Non-pigmented ciliary epithelial cell (primary cell): ENCODE measurements at places on chromosomes 3 and 15.

DNA sequence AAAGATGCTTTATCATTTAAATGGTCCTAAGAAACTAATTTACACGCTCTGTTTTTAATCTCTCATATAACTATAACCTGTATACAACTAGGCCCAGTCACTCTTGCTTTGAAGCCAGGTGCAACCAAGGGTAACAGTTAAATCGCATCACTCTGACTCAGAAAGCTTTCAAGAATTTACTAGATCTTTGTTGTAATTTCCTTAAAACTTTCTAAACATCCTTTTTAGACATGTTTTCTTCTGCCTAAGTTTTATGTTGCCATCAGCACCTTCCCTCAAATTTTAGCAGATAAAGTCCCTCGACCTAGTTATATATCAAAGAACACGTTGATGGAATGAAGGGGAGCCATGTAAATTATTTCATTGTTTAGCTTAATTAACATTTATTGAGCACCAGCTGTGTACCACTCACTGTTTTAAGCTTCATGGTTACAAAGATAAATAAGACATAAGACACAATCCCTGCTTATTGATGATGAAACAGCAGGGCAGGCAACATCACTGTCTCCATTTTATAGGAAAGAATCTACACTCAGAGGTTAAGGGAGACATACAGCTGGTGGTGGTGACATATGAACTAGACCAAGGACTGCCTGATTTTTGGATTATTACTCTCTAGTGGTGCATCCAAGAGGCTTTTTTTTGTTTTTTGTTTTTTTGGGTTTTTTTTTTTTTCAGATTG lies 101.0 kb downstream of the CD200R1L start:
- no peak for DNase-seq

- no peak for DNase-seq
Observed at GRCh38 chr3:19254784-19255338, 106.6 kb downstream of the KCNH8 start.

GRCh38 chr15:93166675-93167074 lies 77.7 kb upstream of the RGMA start:
- no peak for DNase-seq

DNA sequence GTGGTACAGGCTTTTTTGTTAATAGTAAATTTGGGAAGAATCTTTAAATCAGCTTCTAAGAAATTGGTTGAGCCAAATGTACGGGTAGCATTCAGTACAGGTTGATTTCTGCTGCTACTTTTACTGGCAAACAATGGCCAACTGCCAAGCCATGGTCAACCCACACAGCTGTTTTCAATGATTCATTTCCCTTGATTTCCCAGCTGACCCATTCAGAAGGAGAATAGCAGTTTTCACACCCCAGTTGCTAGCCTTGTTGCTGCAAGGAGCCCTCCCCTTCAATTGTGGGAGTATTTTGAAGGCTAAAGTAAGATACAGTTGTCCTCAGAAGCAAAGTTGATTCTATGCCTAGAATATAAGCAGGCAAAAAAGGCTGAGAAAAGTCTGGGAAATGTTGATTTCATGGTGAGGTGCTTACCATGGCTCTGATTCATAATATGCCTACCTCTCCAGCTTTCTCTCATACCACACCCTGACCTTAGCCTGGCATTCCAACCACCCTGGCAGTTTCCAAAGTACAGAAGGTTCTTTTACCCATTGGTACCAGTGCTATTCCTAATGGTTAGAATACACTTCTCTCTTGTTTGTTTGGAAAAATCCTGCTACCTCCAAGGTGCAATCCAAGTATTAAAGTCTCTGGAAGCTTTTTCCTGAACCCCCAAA lies 320.3 kb upstream of the TGFBR2 start:
- peak; percentile 96 for DNase-seq

DNA sequence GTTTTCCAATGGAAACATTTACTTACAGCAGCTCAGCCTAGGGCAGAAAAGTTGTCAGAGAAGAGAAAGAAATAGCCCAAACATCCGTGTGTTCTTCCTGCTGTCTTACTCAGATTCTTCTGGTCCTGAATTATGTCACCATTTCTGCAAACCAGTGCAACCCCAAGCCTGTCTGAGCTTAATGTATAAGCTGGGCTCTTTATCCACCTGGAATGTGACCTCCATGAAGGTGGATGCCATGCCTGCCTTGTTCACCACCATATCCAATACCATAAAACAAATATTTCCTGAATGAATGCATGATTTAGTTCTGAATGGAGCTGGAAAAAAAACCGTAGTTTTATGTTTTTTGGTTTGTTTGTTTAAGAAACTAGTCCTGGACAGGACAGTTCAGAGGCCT lies 150.9 kb downstream of the RYR3 start:
- DNase-seq: no peak

- no peak for DNase-seq
Observed at GRCh38 chr3:191257286-191257685, 58.2 kb downstream of the OSTN start.

GRCh38 chr3:30871720-30872119 lies 22.7 kb downstream of the GADL1 start:
- DNase-seq: no peak

DNA sequence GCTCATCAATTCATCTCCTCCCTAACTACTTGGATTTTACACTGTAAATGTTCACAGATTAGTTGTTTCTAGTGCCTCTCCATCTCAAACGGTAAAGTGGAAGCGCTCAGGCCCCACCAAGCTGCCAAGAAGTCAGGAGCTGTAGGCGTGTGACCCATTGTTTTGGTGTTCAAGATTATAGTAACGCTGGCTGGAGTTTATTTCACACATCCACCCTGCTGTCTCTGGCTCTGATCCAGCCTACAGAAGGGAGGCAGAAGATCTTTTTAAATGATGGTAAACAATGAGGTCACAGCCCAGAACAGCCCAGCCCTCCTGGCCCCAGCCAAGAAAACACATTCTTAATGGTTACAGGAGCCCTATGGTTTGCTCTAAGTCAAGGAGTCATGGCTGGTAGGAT lies 25.7 kb upstream of the GALNT15 start:
- peak; percentile 72 for DNase-seq

GRCh38 chr3:13426591-13426990 lies 6.5 kb upstream of the NUP210 start:
- DNase-seq: no peak

DNA sequence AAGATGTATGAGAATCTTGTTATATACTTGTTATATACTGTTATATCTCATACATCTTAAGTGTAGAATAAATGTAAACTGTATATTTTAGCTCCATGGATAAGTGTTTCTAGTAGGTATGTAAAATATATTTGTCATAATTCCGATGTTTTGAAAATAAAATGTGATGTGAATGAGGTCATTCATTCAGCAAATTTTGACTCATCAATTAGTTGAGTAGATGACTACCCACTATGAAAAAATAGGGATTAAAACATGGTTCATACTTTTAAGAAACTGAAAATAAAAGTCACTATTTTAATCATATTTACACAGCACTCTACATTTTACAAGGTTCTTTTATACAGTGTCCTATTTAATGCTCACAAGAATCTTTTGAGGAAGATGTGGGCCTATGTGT lies 28.4 kb upstream of the CNTN3 start:
- DNase-seq: no peak

- no peak for DNase-seq
Observed at GRCh38 chr3:129123314-129124060, 1.9 kb upstream of the RAB43 start.

DNA sequence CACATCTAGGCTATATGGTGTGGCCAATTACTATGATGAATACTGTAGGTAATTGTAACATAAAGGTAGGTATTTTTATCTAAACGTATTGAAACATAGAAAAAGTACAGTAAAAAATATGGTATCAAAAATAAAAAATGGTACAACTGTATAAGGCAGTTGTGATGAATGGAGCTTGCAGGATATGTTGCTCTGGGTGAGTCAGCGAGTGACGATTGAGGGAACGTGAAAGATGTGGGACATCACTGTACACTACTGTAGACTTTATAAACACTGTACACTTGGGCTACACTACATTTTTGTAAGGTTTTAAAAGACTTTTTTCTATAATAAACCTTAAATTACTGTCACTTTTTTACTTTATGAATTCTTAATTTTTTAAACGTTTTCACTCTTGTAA lies 10.3 kb downstream of the CTNNB1 start:
- no peak for DNase-seq

- DNase-seq: no peak
Observed at GRCh38 chr15:29656636-29657475, 165.4 kb downstream of the TJP1 start.

GRCh38 chr3:141401573-141402475 lies 33.5 kb downstream of the ZBTB38 start:
- DNase-seq: no peak

GRCh38 chr3:124540550-124541211 lies 189.6 kb upstream of the UMPS start:
- no peak for DNase-seq

DNA sequence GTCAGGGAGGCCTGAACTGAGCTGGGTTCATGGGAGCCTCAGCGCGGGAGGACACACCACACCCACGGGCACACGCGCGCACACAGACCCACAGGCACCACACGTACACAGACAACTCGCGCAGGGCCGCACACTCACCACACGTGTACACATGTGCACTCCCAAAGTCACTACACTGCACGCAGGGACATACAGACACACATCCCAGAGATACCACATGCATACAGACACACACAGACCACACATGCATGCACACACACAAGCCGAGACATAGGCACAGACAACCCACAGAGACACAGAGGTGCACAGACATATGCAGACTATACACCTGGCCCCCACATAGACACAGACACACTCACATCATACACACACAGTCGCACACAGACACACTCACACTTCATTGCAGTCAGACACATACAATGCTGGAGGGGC lies 1.1 kb upstream of the MGLL start:
- no peak for DNase-seq

- no peak for DNase-seq
Observed at GRCh38 chr15:67176195-67176971, 78.1 kb downstream of the AAGAB start.

- DNase-seq: no peak
Observed at GRCh38 chr15:76160426-76161152, 100.8 kb downstream of the TMEM266 start.

DNA sequence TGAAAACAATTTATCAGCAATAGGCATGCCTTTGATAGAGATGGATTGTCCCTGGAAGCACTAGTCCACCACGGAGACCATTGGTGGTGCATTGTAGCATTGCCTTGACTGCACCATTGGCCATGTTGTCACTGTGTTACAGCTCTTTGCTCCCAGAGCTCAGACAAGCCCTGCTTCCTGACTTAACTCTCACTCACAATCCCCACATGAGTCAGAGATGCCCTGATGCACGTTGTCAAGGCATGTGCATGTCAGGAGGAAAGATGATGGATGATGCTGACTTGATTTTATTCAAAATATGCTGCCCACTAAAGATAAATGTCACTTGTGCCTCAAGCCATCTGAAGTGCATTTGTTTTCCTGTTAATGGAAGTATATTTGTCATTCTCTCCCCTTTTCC lies 266.1 kb downstream of the ARRDC4 start:
- DNase-seq: no peak

- no peak for DNase-seq
Observed at GRCh38 chr3:60309539-60310268, 941.5 kb downstream of the FHIT start.

GRCh38 chr15:98888820-98889479 lies 118.6 kb downstream of the PGPEP1L start:
- peak; percentile 55 for DNase-seq

DNA sequence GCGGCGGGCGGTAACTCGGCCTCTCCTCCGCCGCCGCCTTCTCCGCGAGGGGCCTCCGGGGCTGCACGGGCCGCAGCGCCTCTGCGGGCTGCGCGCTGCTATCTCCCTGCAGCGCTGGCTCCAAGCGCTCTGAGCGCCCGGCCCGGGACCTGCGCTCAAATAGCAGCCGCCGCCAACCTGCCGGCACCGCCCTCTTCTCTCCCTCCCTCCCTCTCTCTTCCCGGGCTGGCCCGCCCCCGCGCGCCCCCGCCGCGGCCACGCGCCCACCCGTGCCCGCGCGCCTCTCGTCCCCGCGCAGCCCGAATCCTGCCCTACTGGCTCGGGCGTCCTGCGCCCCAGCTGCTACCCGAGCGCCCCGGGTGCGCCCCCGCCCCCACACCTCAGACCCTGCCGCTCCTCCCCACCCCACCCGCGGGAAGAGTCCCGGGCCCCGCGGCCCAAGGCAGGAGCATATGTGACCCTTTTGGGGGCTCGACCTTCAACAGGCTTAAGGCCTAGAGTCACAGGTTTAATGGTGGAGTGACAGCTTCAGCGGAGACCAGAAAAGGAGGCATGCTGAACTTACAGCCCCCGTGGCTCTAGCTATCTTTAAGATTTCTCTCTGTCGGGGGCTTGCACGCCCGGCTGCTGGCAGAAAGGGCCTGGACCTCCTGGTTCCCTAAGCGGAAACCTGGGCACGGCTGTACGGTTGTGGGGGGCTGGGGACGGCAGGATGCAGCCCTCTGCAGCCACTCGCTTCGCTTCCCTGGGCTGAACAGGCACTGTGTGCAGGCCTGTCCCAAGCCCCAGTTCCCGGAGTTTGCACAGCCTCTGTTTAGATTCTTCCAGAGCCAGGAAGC lies at the start of gene CACNA2D2:
Gene CACNA2D2, minus strand, starts transcription at position 131 of the 839 bp plus-strand sequence. CDS start 211 bp downstream, outside the sequence.
- DNase-seq: no peak

- no peak for DNase-seq
Observed at GRCh38 chr15:69861331-69862171, 236.2 kb downstream of the TLE3 start.

- no peak for DNase-seq
Observed at GRCh38 chr15:63072809-63073277, 30.3 kb downstream of the TPM1 start.

DNA sequence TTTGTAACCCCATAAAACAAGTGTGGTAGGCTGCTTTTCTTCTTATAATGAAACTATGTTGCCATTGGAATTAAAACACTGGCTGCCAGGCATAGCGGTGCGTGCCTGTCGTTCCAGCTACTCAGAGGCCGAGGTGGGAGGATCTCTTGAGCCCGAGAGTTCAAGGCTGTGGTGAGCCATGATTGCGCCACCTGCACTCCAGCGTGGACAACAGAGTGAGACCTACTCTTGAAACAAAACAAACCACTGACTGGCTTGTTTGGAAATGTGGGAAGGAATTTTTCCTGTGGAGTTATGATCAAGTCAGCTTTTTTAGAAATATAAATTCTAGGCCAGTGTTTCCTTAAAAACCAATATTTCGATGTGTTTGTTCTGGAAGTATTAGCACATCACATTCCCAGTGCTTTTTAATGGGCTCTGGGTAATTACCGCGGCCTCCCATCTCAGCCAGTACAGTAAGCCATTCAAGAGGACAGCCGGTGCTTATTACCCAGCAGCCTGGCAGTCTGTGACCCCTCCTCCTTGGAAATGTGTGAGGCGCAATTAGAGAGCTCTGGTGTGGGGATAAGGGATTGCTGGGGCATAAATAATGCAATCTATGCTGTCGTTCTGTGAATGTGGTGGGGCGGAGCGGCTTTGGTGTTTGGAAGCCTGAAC lies 58.3 kb upstream of the TRAK1 start:
- peak; percentile 91 for DNase-seq

- DNase-seq: peak; percentile 61
Observed at GRCh38 chr3:194537732-194538247, 51.0 kb upstream of the ATP13A3 start.
